ENCODE measurements at places on chromosomes 13 and 19. TPM values are rescaled to one million over a fixed set of nuclear protein-coding genes. Genes with fewer than 3 reads are reported as not detected.

SIGLEC9 gene
- total RNA-seq: 3.5 TPM

- DNase-seq: no peak
These were observed 526 bp downstream of the NFIX start for GRCh38 chr19:12995596-12996405.

DNA sequence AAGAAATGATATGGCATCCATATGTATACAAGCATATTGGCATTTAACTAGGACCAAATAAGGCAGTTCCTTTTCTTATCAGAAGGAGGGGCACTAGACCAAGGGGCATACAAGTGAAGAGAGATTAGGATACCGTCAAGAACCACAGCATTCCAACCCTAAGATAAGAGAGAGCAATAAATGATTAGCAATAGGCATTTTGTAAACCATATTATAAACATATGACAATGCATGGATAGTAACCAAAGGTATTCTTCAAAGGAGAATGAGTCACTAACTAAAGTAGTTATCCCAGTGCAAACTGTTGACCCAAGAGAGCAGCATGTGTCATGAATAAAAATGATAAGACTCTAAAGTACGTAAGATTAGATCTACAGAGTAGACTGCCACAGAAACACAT, 500.9 kb upstream of the HTR2A start:
- no peak for DNase-seq

DNA sequence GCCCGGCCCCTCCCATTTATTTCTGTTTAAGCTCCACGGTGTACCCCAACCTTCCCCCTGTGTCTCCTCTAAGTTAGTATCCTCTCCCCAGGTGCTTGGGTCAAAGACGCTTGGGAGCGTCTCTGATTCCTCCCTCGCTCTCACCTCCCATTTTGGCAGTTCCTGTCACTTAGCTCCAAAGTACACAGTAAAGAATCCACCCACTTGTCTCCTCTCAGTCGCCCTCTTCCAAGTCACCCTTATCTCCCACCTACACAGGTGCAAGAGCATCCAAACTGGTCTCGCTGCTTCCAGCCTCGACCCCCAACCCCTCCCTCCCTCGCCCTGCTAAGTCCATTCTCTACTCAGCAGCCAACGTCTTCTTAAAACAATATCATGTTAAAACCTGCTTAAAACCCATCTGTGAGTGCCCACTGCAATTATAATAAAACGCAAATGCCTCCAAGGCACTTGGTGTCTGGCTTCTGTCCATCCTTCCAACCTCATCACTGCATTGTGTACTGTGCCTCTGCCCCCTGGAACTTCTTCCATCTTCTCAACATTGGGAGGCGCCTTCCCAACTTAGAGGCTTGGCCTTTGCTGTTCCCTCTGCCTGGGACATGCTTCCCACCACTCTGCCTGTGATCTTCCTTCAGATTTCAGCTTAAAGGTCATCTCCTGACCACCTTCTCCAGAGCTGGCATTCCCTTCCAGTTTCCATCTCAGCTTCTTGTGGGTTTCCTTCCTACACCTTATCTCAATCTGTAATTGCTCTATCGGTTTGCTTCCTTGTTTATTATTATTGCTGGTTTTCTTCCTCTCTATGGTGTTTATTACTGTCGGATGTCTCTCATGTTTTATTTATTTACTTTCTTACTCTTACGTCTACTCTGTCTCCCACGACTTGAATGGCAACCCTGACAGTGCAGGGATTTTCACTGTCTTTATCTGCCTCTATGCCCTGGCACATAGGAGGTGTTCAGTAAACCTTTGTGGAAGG, 9.5 kb upstream of the KLK14 start:
- DNase-seq: no peak

- no peak for DNase-seq
These were observed 711.8 kb downstream of the UQCRFS1 start for GRCh38 chr19:28500982-28501630.
